ENCODE measurements at places on chromosomes 3 and 15.

GRCh38 chr3:152419748-152420147 is 151.0 kb downstream of the MBNL1 start:
- DNase-seq, result no peak

DNA sequence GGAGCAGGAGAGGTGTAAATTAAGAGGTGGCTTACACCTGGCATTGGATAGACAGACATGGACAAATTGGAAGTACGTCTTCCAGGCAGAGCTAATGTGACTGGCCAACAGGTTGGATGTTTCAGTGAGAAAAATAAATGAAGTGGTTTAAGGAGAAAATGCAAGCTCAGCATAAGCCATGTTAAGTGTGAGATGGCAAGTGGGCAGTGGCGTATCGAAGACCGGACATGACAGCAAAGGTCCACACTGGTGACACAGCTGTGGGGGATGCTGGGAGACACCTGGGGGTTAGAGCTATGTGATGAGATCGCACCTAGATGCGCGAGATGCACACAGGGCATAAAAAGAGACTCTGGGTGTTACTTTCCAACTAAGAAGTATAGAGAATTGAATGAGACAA is 3.7 kb upstream of the ATP10A start:
- DNase-seq, result no peak

GRCh38 chr3:128281056-128281455 is 127.8 kb downstream of the EEFSEC start:
- no peak for DNase-seq

- DNase-seq, result no peak
These were observed 105.0 kb downstream of the SSR3 start for GRCh38 chr3:156449710-156450574.

- no peak for DNase-seq
These were observed 443 bp upstream of the NR2F2 start for GRCh38 chr15:96330064-96330449.

DNA sequence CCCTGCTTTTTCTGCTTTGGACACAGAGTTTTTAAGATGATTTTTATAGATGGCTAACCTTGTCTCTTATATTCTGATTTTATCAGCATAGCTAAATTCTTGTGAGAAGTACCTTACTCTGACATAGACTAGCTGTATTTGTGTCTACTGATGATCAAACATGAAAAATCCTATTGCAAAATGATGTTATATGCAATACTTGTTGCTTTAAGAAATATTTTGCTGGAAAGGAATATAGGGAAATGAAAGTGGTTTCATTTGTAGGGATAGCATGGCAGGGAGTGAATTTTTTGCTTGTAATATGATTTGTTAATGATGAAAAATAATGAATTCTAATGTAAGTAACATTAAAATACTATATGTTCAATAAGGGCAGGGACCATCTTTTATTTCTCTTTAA is 35.9 kb downstream of the CFAP91 start:
- DNase-seq, result no peak

GRCh38 chr15:74201710-74202420 is 722 bp downstream of the STRA6 start:
- DNase-seq, result no peak

DNA sequence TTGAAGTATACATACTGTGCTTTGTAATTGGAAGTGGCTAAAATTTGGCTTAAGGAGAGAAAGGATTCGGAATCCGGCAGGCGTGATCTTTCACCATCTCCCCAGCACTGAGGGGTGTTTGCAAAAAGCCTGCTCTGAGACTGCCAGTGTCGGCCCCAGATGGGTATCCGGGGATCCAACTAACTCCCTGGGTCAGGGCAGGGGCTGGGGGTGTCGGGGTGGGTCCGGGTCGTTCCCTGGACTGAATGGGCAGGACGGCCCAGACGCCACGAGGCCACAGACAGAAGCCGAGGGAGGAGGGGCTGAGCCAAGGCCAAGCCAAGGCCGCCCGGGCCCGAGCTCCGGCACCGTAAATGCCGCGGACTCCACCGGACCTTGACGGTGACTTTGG is 349 bp downstream of the PPIB start:
- DNase-seq, result no peak

DNA sequence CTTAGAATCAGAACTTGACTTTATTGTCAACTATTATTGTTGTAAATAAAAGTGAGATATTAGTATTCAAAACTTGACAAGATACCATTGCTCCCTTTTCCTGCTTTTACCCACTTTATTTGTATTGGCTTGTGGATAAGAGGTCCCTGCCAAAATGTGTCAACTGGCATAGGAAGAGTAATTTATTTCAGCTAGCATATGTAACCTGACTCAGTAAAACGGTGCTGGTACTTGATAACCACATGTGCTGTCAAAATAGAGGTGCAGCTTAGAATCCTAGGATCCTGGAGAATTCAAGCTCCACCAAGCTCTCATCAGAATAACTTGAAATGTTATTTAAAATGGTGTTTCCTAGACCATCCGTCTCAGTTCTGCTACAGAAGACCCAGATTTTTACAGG is 90.2 kb upstream of the TGFBR2 start:
- DNase-seq, result no peak

DNA sequence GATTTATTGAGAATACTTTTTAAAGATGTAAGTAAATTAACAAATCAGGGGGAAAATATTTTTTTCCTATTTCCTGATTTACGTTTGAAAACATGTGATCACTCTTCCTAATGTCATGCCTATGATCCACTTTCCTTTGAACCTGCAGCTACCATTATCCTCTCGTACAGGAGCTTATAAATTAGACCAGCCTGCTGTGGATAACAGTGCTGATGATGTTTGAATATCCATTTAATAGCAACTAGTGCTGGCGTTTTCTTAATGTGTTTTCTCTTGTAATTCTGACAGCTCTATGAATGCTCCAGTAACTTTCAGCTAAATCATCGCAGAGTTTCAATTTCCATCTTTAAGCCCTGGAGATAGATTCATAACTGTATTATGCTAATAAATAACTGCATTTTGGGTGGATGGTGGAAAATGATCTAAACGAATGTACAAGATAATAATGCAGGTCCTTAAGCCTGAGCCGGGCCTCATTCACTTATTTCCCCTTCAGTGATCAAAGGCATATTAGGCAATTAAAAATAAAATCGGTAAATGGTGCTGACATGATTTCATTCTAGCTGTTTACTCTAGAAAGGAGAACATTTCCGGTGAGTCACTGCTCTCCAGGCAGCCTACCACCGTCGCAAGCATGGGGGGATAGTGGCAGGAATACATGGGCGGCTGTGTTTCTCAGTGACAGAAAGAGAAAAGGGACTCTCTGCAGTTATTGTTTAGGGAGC is 58.5 kb upstream of the SLC24A5 start:
- DNase-seq, result no peak

DNA sequence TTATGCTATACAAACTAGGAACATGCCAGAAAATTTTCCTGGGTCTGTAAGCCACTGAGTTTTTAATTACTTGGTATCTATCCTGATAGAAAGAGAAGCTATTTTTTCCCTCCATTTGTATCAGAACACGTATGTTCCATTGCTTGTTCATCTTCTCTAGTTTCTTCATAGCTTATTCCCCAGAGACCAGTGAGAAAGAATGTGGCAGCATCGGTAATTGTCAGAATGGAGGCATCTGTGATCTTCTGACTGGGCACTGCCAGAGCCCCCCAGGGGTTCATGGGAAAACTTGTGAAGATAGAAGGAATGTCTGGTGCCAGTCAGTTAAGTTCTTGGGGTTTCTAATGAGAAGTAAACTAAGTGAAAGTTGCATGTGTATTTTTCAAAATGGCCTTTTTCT is 720.2 kb upstream of the GOLIM4 start:
- DNase-seq, result no peak

- DNase-seq, result no peak
These were observed 21.9 kb upstream of the KPNA1 start for GRCh38 chr3:122536632-122537001.

GRCh38 chr3:14117468-14118399 is 6.9 kb downstream of the CHCHD4 start:
- DNase-seq, result no peak

DNA sequence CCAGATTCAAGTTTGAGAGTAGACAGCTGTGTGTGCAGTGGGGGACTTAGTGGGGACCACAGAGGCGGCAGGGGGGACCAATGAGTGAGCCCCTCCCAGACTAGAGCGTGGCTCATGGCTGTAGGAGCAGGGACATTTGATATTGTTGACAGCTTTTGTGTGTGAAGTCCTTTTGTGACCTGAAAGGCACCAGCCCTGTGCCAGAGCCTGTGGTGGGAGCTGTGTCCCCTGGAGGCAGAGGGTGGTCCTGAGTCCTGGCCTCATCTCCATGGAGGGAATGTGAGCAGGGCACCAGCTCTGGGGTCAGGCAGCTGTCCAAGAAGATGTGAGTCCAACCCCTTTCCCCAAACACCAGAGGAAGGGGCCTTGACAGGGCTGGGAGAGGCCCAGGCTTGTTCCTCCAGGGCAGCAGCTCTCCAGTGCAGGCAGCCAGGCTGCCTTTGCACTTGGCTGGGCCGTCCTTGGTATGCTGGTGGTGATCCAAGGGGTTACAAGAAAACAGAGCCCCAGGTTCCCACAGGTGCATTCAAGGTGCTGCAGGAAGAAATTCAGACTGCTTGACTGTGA is 10.1 kb upstream of the C3orf22 start:
- no peak for DNase-seq

GRCh38 chr15:74983725-74984231 is 11.6 kb upstream of the SCAMP5 start:
- no peak for DNase-seq

GRCh38 chr3:121592856-121593702 is at the start of gene FBXO40:
Gene FBXO40 (plus strand): TSS chr3:121593379. CDS start chr3:121620576, 27,197 bp downstream.
- DNase-seq, result no peak

GRCh38 chr3:11588338-11588737 is 55.4 kb downstream of the VGLL4 start:
- DNase-seq, result no peak

DNA sequence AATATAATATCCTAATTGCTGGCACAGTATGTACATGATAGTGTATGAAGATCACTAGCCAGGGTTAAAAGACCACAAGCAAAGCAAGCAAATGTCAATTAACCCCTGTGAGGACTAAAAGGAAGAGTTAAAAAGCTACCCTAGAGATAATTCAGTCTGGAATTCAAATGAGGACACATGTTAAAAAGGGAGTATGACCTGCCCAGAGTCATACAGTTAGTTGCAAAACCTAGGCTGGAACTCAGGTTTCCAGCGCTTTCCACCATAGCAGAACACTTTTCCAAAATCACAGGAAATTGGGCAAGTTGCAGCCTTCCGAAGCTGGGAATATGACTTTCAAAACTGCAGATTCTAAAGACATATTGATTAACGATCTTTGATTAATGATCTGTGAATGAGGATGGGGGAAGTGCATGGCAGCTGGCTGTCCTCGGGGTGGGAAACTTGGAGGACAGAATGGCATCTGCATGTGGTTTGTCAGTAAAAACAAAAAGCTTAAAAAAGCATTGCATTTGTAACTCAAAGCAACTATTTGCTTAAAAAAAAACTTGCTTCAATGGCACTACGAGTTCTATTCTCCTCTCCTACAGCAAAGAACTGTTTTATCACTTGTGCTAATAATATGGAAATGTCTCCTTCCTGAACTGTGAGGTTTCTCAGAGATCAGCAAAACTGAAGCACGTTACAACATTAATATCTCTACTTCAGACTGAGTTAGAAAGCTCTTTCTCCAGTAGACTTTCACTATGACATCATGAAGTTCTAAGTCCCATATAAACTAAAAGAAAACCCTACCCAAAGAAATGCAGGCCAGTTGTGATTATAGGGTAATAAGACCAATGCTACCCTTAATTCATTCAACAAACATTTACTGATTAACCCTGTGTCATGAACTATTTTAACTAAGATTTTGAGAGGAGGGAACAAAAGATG is 46.2 kb downstream of the IGSF11 start:
- no peak for DNase-seq

- no peak for DNase-seq
These were observed 75.0 kb downstream of the GABRB3 start for GRCh38 chr15:26697913-26698312.

GRCh38 chr3:45075821-45076625 is 49.9 kb downstream of the CLEC3B start:
- DNase-seq, result no peak

- no peak for DNase-seq
These were observed 405 bp downstream of the NPRL2 start for GRCh38 chr3:50350213-50350526.

DNA sequence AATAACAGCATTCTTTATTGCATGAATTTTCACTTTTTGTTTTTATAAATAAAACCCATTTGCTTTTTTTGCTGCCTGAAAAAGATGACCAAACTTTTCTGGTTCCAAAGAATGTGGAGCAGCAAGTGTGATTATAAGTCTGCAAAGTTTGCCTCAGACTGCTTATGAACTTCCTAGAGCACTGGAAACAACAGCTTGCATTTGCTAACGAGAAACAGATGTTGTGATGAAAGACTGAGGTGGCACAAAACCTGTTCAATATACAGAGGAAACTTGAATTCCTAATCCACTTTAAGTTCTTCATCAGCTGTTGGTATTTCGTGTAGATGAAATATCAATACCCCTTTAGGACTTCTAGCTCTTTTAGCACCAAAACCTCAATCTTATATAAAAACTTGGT is 9.3 kb downstream of the ZPLD1 start:
- no peak for DNase-seq

- DNase-seq, result no peak
These were observed 644.0 kb upstream of the CBLB start for GRCh38 chr3:106512846-106513245.

DNA sequence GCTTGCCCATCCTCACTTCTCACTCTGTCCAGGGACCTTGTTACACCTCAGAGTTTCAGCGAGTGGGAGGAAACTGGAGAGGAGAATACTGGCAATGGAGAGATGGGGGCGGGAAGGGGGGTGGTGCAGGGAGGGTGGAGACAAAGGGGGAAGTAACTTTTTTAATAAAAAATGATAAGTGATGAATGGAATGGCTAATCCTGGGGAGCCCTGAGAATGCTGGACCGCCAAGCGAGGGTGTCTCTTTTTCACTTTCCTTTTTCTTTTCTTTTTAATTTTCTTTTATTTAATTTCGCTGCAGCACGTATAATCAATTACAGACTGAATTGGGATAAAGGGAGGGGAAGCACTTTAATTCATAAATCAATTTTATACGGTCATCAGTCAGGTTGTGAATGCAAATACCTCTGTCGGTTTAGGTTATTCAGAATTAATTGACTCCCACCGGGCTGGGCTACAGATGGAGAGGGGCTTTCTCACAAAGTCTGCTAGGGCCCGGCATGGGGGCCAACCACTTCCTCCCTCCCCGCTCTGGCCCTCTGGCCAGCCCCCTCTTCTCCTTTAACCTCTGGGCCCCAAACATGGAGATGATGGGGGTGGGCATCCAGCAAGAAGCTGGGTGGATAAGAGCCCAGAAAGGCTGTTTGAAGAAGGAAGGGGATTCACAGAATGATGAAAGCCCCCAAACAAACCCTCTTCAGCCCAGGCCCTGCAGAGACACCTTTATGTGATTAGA is 106.8 kb upstream of the BOC start:
- no peak for DNase-seq

- no peak for DNase-seq
These were observed 92.1 kb upstream of the GADL1 start for GRCh38 chr3:30986551-30986950.

GRCh38 chr3:27713435-27714145 is 8.5 kb downstream of the EOMES start:
- no peak for DNase-seq
